ENCODE measurements at places on chromosomes 7 and 10.

DNA sequence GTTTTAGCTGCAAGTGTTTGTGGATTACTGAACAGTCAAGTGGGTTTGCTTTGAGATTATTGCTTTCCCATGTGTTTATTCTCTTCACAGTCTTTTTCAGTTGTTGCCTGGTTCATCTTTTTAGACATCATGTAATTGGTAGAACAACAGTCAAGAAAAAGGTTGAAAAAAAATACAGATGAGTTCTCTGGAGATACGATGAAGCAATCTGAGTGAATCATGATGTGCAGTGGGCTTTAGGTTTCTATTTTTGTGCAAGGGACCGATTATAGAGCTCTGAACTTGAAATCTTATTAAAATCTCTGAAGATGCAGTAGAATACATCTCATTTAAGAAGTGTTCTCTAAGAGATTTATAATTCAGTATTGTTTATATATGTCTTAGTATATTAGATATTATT, 145.7 kb downstream of the SDK1 start:
- no peak for DNase-seq

DNA sequence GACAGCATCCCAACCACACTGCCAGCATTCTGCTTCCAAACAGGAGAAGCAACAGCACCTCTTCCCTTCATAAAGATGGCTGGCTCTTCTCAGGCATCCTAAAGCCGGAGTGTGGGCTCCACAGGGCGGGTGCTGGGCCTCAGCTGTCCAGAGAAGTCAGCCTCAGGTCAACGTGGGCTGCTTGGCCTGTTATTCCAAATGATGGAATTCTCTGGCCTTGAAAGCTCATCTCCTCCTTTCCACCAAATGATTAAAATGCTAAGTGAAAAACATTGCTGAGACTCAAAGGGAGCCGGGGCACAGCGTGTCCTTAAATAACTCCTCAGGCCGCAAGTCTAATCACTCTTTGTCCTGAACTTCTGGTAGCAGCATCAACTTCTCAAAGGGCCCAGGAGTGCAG, 53.1 kb upstream of the CPXM2 start:
- no peak for DNase-seq

GRCh38 chr7:127865466-127865865, 165.8 kb downstream of the LRRC4 start:
- no peak for DNase-seq

DNA sequence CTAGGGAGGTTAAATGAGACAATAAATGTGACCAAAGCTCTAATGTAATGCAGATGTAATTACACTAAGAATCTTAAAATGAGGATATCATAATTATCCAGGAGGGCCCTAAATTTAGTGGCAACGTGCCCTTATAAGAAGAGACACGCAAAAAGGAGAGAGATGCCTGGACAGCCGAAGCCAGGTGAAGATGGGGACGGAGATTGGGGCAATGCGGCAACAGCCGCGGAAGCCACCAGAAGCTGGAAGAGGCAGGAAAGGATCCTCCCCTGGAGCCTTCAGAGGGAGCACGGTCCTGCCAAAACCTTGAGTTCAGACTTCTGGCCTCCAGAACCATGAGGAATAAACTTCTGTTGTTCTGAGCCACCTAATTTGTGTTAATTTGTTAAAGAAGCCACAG, 25.3 kb upstream of the C10orf71 start:
- no peak for DNase-seq

DNA sequence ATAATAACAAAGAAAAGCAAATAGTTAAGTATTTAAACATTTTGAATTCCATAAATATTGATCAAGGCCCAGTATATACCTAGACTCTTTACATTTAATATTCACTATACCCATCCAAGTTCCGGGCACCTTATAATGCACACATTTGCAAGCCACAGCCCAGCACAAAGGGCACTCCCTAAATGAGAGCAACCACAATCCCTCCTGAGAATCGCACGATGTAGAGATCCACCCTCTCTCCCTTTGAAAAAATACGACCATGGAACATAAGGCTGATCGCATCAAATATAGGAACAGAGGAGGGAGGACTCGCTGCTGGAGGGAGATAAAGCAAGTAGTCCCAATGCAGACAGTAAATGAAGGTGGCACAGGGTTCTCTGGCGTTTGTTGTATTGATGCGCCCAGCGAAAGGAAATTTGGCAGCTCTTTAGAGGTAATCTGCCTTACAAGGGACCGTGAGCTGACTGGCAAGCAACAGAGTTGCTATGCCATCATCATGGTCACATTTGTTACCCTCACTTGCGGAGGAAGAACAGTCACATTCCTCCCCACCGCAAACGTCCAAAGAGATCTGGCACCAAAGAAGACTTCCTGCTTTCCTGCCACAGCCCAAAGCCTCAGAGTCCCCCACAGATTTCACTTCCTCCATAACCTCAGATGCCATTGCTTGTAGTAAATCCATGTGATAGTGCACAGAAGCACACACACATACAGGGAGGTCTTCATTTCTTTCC, 16.1 kb upstream of the TAS2R40 start:
- DNase-seq: no peak

DNA sequence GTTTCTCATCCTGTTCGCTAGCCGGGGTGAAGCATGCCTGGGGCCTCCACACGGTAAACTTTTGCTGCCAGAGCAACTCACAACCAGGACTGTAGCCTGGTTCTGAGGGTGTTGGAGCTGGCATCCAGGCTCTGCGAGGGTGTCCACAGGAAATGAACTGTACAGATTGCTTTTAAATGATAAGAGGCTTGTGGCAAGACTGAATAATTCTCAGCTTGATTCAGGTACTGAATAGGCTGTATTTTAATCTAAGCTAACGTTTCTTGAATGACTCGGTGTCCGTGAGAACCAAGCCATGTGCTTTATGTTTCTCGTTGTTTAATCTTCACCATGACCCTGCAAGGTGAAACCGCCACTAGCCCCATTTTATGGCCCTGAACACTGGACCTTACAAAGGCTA, 49.3 kb downstream of the EEPD1 start:
- DNase-seq: no peak

DNA sequence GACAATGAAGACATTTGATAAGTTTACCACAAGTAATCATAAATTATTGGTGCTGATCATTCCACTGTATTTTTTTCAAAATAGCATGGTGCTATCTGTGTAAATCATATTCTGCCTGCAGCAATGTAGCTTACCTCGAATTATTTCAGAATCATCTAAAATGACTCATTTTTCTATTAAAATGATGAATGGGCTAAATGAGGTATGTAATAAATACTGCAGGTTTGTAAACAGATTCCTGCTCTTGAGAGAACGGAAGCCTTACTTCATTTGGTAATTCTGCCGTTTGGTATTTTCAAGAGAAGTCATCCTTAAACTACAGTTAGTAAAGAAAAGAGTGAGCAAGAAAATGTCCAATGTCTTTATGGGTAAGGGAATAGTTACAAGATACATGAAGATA, 115.9 kb downstream of the CHCHD3 start:
- DNase-seq: no peak

GRCh38 chr10:31058795-31059703, 27.4 kb upstream of the ZNF438 start:
- no peak for DNase-seq

- no peak for DNase-seq
These were observed 146.9 kb upstream of the ANK3 start for GRCh38 chr10:60536529-60537114.

DNA sequence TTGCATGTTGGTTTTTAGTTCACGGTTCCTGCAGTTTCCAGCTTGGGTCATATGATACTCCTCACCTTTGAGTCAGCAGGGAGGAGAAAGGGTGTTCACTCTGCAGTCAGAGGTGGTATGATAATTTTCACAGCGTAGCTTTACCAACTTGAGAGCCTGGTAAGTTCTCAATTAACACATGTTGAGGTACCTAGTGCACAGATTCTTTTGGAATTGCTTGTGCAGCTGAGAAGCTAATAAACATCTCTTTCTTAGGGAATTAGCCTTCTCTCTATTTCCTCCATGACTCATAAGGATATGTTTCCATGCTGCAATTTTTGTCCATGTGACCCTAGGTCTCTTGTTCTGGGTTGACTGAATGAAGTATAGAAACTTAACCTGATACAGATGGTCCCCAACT, 166.6 kb downstream of the KIF20B start:
- no peak for DNase-seq

- DNase-seq: no peak
These were observed 252.5 kb downstream of the RPS24 start for GRCh38 chr10:78286186-78286585.

GRCh38 chr10:112970021-112970420, 20.0 kb downstream of the TCF7L2 start:
- no peak for DNase-seq

- no peak for DNase-seq
These were observed 14.4 kb downstream of the POT1 start for GRCh38 chr7:124915242-124915641.

- no peak for DNase-seq
These were observed 666.7 kb upstream of the FOXK1 start for GRCh38 chr7:4015371-4015770.

- DNase-seq: no peak
These were observed 279.7 kb downstream of the USP6NL start for GRCh38 chr10:11331726-11332125.

DNA sequence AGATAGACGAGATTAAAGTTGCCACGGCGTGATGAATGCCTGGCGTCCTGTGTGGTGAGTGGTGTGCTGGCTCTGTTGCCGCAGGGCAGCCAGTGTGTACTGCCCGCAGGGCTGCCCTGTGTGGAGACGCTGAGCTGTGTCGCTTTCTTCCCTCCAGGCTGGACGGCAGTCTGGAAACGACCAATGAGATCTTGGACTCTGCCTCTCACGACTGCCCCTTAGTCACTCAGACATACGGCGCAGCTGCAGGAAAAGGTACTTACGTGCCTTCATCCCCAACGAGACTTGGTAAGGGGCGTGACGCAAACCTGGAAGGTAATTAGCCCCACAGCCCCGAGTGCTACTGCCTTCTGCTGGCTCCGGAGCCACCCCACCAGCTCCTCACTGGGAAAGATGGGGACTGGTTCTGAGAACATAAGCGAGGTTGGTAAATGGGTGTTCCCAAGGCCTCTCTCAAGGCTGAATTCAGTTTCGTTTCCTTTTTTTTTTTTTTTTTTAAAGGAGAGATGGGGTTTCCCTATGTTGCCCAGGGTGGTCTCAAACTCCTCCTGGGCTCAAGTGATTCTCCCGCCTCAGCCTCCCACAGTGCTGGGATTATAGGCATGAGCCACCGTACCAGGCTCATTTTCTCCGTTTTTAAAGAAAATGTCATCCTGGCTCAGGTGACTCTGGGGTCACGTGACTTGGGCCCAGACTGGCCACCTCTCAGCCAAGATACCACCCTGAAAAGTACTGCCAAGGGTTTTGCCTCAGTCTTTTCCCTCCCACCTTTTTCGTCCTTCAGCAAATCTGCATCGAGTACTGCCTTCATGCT, 39.6 kb downstream of the WIPI2 start:
- no peak for DNase-seq

GRCh38 chr7:99102361-99102760, 41.5 kb downstream of the SMURF1 start:
- DNase-seq: no peak

DNA sequence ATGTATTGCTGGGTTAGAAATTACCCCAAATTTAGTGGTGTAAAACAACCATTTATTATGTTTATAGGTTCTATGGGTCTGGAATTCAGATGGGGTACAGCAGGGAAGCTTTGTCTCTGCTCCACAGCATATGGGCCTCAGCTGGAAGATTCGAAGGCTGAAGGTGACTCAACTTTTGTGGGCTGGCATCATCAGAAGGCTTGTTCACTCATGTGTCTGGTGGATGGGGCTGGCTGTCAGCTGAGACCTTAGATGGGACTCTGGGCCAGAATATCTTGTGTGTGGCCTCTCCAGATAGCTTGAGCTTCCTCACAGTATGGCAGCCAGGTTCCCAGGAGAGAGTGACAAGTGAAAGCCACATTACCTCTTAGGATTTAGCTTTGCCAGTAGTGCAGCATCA, 45.9 kb downstream of the ZNF503 start:
- DNase-seq: no peak

GRCh38 chr10:127918572-127918971, 11.7 kb downstream of the PTPRE start:
- no peak for DNase-seq

GRCh38 chr10:91593366-91593765, 39.5 kb downstream of the PPP1R3C start:
- no peak for DNase-seq

- no peak for DNase-seq
These were observed 2.4 kb downstream of the FAS start for GRCh38 chr10:88992921-88993524.

DNA sequence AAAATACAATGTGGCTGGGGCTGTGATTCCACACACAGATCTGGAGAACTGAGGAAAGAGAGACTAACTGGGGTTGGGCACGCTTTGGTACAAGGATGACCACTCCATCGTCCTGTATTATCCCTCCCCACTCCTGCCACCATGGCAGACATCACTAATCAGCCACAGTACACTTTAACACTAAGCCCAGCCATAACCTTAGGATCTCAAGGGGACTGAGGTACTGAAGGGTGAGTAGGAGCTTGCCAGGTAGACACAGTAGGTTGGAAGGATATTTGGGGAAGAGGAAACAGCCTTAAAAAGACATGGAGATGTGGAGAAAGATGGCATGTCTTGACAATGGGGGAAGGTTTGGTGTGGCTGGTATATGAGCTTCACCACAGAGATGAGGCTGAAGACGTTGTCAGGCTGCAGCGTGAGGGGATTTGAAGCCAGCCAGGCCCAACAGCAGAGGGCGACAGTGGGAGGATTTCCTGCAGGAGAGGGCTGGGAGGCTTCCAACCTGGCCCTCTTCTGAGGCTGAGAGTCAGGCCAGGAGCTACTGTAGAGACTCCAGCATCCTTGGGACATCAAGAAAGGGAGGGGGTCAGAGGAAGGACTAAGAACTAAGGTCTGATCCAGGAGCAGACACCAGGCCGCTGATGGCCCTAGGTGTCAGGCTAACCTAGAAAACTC, 58.6 kb upstream of the COL13A1 start:
- no peak for DNase-seq

- no peak for DNase-seq
These were observed 31.6 kb upstream of the ANK3 start for GRCh38 chr10:60420991-60421894.

- DNase-seq: no peak
These were observed 412 bp downstream of the PIP4K2A start for GRCh38 chr10:22713853-22714478.

DNA sequence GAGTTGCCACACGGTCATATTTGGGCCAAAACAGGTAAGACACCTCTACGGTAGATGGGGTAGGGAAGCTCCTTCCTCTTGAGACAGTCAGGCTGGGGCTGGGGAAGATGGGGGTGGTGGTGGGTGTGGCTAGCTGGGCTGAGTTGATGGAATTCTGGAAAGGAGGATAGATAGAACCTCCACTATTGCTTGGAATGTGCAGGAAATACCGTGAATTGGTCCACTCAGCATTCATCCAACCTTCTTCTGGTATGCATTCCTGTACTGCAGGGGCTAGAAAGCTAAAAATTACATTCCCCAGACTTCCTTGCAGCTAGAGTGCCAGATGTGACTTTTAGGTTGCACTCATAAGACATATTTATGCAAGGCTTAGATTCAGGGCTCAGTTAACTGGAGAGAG, 24.8 kb downstream of the TLX1 start:
- no peak for DNase-seq

DNA sequence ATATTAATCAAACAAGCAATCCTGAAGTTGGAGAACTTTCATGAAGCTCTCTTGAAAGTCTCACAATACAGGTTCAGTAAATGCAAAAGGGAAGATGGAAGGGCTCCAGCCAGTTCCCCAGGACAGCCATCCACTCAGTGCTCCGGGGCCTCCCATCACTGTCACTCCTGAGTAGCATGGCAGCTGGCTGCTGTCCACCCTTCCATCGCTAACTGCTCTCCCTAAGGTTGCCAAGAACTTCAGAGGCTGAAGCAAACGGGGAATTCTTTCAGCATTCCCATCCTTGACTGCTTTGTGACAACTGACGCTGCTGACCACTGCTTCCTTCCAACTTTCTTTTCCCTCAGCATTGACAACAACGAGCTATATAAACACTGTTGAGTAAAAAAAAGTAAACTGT, 69.1 kb downstream of the VPS41 start:
- DNase-seq: no peak
